LHCN-M2 (cell line): ENCODE measurements at places on chromosomes 13 and 19.

DNA sequence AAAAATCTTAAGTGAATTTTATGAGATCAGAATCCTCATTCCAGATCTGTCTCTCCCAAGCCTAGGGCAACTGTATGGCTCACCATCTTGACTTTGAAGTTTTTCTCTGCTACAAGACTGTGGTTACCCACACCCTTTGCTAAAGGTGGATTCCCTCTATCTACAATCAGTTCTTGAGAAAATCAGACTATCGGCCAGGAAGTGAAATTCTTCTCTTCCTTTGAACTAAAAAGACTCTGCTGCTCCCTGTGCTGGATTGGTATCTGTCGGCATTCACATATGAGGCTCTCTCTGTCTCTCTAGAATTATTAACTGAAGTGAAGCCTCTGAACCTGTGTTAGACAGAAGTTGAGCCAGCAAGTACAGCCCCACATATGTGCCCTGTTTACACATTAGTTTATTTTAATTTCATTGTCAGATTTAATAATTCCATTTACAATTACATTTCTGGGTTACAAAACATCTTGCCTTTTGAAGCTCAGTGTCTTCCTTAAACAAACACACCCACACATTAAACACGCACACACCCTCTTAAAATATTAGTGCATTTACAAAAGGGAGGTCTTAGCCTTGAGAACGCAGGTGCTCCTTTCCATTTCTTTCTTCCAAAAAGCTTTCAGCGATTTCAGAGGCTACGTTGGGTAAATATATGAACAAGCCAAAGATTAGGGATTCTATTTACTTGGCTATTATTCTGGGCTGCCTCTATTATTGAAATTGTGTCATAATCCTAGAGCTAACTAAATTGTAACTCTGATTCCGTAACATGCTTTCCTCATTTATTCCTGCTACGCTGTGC is 145.7 kb downstream of the MIPEP start:
- DNase-seq = no peak

DNA sequence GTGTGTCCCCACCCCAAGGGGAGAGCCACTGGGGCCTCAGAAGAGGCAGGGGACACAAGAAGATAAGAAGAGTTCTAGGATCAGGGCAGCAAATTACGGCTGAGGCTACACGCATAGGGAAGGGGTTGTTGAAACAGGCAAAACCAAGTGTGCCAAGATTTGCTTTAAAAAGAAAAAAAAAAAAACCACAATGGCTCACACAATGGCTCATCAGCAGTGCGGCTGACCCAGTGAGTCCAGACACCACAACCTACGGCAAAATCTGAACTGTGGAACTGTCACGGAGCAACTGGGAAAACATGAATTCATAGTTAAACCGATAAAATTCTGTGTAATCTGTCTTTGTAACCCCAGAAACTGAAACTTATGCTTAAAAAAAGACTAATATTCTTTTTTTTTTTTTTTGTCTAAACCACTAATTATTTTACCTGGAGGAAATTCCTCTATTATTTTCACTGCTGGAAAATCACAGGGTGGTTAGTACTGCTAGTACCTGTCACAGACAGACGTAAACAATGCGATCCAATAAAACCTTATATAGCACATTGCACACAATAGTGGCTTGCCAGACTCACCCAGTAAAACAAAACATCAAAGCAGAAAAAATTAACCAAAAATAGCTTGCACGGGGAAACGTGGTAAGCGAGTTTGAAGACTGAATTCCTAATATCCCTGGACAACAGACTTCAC is 325.4 kb upstream of the TSHZ3 start:
- DNase-seq = peak; percentile 87

- no peak for DNase-seq
Observed at GRCh38 chr19:46197314-46198070, 32.0 kb upstream of the IGFL1 start.

DNA sequence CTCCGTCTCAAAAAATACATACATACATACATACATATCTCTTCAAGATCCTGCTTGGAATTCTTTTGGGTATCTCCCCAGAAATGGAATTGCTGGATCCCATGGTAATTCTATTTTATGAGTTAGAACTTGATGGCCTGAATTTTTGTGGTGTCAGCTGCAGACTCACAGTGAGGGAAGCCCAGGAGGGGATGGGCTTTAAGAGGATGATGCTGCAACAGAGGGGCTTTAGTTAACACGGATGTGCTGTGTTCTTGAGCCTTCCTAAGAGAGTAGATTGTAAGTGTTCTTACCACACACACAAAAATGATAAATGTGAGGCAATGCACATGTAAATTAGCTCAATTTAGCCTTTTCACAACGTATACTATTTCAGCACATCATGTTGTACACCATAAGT is 31.8 kb downstream of the CACNG6 start:
- DNase-seq = no peak

DNA sequence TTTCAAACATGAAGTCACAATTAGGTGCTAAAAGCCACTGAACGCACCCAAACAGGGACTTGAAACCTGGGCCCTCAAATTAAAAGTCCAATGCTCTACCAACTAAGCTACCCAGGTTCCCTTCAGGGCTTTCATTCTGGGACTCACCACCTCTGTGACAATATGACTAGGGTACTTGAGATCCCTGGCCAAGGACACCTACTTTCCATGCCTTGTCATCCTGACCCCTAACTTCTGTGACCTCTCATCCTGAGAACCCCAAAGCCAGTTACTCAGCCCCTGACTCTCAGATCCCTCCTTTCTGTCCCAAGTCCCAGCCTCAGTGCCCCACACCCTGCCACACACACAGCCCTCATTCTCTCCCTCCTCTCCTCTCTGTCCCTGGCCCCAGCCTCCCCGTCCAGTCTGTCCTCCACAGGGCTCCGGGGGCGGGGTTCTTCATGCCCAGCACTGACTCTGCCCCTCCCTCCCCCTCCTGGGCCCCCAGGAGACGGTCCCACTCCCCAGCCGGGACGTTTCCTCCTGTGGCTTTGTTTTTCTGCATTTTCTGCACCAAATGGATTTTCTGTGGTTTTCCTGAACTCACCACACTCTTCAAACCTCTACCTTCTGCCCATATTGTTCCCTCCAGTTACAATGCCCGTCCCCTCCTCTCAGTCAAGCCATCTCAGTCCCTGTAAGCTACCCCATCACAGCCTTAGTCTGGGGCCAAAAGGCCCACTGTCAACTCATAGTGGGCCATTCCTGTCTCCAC is 7.0 kb downstream of the RCN3 start:
- no peak for DNase-seq

GRCh38 chr13:106503272-106503671 is 32.2 kb downstream of the EFNB2 start:
- DNase-seq = no peak

GRCh38 chr13:82436099-82436585 is 1446.1 kb downstream of the SLITRK1 start:
- no peak for DNase-seq
